Activated T-cell treated with anti-CD3 and anti-CD28 coated beads for 24 hours (primary cell): ENCODE measurements at places on chromosomes 5 and 9.

GRCh38 chr5:55868846-55869245 is 17.7 kb downstream of the IL31RA start:
- peak; percentile 44 for DNase-seq

DNA sequence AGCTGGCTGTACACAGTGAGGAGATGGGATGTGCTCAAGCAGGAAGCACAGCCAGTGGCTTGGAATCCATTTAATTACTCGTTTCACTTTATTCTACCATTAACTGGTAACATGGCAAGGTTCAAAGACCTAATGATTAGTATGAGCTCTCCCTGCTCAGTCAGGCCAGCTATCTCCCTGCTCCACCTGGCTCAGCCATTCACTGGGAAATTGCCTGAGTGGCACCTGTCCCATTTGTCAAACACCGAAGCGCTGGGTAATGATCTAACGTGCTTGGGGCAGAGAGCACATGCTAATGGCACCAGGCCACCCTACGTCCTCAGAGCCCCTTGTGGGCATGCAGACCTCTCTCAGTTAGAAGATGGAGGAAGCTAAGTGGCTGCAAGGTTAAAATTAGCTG is 162.2 kb downstream of the TTLL11 start:
- no peak for DNase-seq

DNA sequence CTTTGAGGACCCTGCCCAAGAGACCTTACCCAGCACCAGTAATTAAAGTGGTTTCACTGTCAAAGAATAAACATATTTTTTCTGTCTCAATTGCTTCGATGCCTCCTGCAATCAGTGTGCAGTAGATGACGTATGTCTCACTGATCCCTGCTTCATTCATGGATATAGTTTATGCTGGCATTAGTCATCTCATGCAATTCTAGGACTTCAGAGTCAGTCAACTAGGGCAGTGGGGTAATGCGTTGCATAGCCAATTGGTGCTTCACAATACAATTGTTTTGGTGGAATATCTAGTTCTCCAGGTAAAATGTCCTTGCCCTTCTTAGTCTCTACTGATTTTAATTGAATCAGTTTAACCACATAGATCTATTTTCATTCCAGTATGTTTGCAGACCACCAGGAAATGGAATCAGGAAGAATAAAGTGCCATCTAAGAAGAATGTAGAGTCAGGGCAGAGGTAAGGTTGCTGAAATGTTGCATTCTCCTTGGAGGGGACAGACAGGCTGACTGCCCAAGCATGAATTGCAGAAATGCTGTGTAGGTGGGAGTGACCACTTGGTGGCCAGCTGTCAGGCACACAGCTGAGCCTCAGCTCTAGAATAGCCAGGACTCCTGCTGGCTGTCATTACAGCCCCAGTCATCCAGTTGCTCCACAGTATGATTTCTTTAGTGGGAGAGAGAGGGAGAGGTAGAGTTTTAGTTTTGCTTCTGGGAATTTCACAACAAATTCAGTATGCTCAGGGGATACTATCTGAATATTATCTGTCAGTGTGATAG is 73.5 kb upstream of the MEGF10 start:
- no peak for DNase-seq

DNA sequence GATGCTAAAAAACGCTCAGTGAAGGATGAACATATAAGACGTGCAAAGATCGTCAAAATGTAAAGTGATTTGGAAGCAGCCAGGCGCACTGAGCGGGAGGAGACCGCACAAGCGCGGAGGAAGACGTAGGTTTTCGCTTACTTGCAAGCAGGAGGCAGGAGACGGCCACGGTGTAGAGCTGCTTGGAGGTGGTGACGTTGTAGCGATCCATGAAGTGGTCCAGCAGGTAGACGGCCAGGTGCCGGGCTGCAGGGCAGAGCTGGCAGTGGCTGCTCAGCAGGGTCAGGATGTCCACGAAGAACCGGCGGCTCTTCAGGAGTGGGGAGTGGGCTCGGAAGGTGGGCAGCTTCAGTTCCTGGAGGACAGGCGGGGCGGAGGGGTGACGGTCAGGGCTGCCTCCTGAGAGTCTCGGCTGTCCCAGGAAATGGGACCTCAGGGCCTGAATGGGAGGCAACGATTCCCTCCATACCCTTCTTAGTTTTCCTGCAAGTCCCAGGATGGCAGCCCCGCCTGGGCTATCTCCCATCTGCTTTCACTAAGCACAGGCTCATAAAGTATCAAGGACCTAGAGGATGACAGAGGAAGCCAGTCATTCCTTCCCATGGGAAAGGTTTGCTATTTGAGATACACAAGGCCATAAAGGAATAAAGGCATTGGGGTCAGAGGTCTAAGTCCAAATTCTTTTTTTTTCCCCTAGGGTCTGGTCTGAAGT is 31.8 kb downstream of the CCNJL start:
- DNase-seq = no peak

GRCh38 chr5:95066048-95066447 is 218.8 kb downstream of the MCTP1 start:
- no peak for DNase-seq

- no peak for DNase-seq
These were observed 90.7 kb downstream of the INSYN2B start for GRCh38 chr5:169889572-169889971.

GRCh38 chr9:93862877-93863545 is 92.1 kb downstream of the BARX1 start:
- no peak for DNase-seq

GRCh38 chr5:37370550-37370863 is 399 bp downstream of the NUP155 start:
- DNase-seq = no peak

DNA sequence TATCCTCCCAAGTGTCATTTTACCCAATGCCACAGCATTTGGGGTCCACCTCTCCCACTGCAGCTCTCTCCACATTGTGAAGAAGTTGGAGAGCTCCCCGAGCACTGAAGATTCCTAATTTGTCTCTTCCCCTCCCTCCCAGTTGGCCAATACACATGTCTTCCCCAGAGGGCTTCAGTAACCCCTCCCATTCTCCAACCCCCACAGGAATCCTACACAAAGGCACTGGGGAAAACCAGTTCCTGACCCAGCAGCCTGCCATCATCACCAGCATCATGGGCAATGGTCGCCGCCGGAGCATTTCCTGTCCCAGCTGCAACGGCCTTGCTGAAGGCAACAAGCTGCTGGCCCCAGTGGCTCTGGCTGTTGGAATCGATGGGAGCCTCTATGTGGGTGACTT is 87.3 kb upstream of the WWC1 start:
- no peak for DNase-seq

GRCh38 chr5:131259326-131259725 is 4.5 kb upstream of the CDC42SE2 start:
- DNase-seq = no peak

- no peak for DNase-seq
These were observed 104.1 kb downstream of the PRDM6 start for GRCh38 chr5:123193176-123193575.

DNA sequence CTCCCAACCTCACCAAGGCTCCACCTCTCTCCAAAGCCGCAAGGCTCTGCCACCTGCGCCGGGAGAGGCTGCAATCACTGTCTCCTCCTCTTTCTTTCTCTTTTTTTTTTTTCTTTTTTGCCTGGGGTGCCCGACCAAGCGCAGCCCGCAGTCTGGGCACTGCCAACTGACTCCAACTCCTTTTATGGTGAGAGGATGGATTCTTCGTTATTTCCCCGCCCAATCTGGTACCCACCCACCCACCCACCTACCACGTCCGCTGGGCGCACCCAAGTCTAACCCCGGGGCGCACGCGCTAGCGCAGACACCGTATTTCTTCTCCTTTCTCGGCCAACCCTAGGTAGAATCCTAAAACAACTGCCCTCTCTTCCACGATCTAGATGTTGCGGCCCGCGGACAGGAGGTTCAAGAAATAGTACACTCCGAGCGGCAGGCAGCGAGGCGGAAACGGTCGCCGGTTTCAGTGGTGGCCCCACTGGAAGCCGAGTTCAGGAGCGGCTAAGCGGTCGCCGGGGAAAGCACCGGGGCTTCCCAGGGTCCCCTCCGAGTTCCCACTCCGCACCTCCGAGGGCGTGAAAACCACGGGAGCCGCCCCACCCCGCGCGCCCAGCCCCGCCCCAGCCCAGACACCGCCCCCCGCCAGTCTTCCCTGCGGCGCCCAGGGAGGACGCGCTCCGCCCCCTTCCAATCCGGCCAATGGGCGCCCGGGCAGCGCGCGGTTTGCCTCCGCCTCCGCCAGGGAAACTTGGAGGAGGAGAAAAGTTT is 385 bp upstream of the PTGER4 start:
- DNase-seq = peak; percentile 89

DNA sequence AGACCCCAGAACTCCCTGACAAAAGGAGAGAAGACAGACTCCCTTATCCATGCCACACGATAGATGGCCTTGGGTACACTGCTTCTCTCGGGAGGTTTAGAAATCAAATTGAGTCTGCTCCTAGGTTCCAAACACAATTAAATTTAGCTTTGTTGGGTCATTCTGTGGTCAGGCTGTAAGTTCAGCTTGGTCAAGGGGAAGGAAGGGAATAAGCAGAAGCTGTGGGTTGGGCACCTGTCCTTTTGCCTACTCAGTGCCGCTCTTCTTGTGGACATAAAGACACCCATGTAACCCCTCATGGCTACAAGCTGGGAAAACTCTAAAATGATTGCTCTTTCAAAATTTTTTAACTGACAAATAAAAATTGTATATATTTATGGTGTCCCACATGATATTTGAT is 19.1 kb upstream of the AK3 start:
- no peak for DNase-seq

DNA sequence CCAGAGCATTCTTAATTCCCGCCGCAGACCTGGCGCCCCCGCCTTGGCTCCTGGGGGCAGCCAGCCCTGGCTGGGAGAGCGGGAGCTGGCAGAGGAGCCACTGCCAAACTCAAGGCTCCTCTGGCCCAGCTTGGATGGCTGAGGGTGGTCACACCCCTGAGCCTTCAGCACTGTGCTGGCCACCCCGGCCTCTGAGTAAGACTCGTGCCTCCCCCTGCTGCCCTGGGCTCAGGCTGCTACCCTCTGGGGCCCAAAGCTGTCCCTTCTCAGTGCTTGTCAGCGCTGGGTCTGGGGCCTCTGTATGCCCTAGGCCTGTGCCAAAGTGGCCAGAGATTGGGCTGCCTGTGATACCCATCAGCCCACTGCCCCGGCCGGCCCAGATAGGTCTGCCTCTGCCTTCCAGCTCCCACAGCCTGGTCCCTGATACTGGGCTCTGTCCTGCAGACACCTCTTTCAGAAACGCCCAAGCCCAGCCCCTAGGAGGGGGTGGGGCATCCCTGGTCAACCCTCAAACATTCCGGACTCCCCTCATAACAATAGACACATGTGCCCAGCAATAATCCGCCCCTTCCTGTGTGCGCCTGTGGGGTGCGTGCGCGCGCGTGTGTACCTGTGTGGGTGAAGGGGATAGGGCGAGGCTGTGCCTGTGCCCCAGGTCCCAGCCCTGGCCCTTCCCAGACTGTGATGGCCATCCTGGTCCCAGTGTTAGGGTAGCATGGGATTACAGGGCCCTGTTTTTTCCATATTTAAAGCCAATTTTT is 4.4 kb upstream of the PRR7 start:
- no peak for DNase-seq

DNA sequence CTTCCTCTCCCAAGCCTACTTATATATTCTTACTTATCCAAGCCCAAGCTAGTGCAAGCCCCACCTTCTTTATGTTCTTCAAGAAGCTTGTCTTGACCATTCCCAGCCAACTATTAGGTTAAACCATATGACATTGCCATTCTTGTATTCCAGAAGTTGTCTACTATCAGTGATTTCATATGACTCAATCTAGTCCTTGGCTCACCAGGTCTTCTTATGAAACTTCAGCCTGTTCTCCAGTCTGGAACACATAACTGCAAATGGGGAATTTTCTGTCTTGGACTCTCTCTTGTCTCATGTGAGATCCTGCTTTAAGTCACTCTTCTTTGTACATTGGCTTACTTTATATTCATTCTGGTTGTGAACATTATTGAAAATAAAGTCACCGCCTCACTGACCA is 130.7 kb downstream of the TTLL11 start:
- DNase-seq = no peak

GRCh38 chr5:41527201-41527779 is 16.9 kb upstream of the PLCXD3 start:
- DNase-seq = no peak

DNA sequence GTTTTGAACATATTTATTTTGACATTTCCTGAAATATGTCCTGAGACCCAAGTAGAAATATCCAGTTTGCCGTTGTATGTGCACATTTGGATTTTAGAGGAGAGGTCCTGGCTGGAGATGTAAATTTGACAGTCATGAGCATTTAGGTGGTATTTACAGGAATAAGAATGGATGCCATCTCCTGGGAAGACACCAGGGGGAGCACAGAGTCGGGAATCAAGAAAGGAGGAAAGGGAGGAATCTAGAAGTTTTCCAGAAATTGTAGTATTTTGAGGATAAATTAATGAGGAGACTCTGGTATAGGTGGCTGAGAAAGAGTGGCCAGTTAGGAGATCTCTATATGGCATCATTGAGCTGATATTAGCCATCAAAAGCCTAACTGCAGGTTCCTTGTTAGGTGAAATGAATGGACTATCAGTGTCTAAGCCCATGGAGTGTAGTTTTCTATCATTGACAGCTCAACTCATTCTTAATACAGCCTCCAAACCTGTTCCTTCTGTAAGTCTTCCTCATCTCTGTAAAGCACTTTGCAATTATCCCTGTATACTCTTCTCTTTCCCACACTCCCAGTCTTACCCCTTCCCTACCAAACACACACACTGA is 7.2 kb downstream of the GAPT start:
- DNase-seq = no peak

GRCh38 chr9:134863941-134864820 is 16.4 kb upstream of the FCN2 start:
- DNase-seq = no peak

DNA sequence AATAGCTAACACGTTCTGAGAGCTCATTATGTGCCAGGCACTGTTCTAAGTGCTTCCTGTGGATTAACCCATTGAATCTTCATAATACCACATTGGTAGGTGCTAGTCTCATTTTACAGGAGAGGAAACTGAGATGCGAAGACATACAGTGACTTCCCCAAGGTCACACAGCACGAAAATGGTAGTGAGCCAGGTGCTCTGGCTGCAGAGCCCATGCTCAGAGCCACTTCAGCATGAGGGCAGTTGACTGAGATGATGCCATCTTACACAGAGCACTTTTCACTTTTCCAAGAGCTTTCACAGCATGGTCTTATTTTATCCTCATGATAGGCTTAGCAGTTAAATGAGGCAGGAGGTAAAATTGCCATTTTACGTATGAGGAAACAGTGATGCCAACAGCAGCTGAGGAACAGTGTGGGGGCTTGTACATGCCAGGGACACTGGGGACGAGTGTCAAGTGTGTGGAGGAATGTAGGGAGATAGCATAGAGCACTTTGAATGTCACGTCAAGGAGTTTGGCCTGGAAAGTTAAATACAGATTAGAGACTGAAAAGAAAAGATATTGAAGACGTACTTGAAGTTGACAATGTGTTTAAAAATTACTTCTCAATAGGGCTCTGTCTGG is 180.0 kb downstream of the KIF4B start:
- no peak for DNase-seq
